ENCODE measurements at places on chromosomes 2 and 18.

- no peak for DNase-seq
These were observed 1.2 kb downstream of the KIF5C start for GRCh38 chr2:148876202-148876594.

DNA sequence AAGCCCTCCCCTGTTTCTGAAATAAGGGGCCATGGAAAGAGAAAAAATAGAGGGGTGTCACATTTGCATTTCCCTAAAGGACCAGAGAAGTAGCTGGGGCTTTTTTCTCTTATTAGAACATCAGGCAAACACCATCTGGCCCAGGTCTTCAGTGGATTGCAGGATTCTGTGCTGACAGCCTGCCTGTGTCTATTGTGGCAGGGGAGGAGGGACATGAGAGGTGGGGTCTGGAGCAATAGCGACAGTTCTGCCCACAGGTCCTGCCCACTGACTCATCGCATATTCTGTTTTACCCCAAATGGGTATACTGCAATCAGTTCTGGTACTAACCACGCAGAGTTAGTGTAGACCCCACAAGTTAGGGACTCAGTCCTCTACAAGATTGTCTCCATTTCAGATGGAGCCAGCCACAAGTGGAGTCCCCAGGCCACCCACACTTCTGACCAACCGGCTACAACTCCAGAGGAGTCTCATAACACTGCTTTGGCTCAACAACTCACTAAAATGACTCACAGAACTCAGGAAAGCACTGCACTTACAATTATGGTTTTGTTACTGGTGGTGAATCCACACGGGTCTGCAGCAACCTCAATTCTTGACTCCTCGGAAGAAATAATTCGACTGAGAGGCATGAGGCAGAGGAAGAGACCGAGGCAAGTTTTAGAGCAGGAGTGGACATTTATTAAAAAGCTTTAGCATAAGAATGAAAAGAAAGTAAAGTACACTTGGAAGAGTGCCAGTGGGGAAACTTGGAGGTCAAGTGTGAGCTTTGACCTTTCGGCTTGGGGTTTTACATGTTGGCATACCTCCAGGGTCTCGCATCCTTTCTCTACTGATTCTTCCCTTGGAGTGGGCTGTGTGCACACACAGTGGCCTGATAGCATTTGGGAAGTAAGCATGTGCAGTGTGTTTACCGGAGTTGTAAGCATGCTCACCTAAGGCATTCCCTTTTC is 146.4 kb upstream of the SPATS2L start:
- no peak for DNase-seq

DNA sequence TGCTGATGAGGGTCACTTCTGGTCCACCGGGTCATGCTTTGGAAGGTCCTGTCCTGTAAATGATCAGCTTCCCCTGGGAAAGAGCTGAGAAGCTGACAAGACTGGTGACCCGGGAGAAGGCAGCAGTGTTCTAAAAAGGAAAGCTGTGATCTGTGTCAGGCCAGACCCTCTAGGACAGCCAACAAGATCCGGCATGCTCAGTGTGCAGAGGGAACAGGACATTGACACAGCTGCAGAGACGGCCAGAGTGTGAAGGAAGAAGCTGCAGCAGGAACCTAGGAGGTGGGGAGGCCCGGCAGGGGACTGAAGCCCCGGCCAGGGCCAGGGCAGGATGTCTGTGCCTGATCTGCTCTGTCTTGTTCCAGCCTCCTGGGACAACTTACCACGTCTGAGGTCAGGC is 372.7 kb upstream of the ID2 start:
- no peak for DNase-seq

- DNase-seq = no peak
These were observed 21.8 kb upstream of the LAMA1 start for GRCh38 chr18:7139409-7139808.

GRCh38 chr2:168336786-168337388 is 89.5 kb upstream of the STK39 start:
- peak; percentile 50 for DNase-seq

Measured in activated CD4-positive, alpha-beta T cell treated with anti-CD3 and anti-CD28 coated beads, Interleukin-2, amount 50 U/mL, for 16 hours (primary cell).